ENCODE measurements at places on chromosomes 5 and 9. TPM values are rescaled to one million over a fixed set of nuclear protein-coding genes. Genes with fewer than 3 reads are reported as not detected.

The SPATA31D4 gene
- total RNA-seq, result not detected

The MTMR12 gene
- total RNA-seq, result 35.7 TPM

The EIF4EBP3 gene
- 7.6 TPM for total RNA-seq

The CYFIP2 gene
- 14.3 TPM for total RNA-seq

The NR2F1-AS1 gene
- total RNA-seq, result 0.32 TPM

The SPARC gene
- 22.7 TPM for total RNA-seq

The ERAP2 gene
- total RNA-seq, result 4.5 TPM

The FOXD4L3 gene
- total RNA-seq, result not detected

The OR13C9 gene
- total RNA-seq, result not detected

The HRCT1 gene
- total RNA-seq, result not detected

The PCDHAC1 gene
- not detected for total RNA-seq

The NDFIP1 gene
- total RNA-seq, result 51.6 TPM

The OR1J2 gene
- not detected for total RNA-seq

The CARTPT gene
- total RNA-seq, result not detected

The RASA1 gene
- total RNA-seq, result 24.4 TPM

The C9orf153 gene
- not detected for total RNA-seq

The SUSD3 gene
- 2.2 TPM for total RNA-seq

The GABRA6 gene
- total RNA-seq, result not detected

The PTPA gene
- 100 TPM for total RNA-seq

The OR1Q1 gene
- total RNA-seq, result not detected
